Right ventricle myocardium inferior (tissue), 1 donor: ENCODE measurements at places on chromosomes 4 and X. TPM values are rescaled to one million over a fixed set of nuclear protein-coding genes. Genes with fewer than 3 reads are reported as not detected.

- DNase-seq, result no peak
These were observed 114.2 kb downstream of the CDS1 start for GRCh38 chr4:84697159-84697558.

DNA sequence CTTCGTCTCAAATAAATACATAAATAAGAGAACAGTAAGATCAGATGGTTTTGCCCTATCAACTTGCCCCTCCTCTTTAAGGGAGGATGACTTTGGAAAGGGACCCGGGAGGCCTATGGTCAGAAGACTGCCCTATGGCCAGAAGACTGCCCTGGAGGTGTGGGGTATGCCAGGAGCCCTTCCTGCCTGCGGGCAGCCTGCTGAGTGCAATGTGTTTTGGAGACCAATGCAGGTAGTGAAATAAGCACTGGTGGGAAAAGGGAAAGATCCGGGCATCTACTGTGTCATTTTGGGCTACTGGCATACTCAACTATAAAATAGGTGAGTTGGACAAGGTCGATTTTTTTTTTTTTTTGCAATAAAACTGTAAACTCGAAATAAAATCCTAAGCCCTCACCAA is 129.8 kb upstream of the SLC34A2 start:
- no peak for DNase-seq

GRCh38 chr4:167469436-167469835 is 235.1 kb upstream of the SPOCK3 start:
- no peak for DNase-seq

DNA sequence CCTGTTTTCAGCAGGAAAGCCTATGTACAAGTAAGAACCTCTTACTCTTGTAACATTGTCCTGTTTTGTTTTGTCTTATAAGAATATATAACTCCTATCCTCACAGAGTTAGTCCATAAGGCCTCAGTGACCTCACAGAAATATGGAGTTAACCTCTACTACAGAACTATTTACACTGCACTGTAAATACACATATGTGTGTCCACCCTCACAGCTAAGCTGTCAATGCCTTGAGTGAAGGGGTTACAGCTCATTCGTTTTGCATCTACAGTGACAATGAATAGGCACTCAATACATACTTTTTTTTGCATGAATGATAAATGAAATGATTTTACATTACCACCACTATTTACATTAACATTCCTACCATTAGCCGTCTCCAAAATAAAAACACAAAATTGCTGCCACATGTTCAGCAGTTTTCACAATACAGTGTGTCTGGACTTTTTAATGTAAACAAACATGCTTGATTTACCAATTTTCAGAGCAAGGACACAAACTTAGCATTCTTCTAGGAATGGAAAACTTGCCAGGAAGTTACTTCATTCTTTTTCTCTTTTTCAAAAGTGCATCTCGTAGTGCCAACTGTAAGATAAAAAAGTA is 9.5 kb upstream of the NAAA start:
- DNase-seq, result no peak

- DNase-seq, result no peak
These were observed 21.4 kb downstream of the MFAP3L start for GRCh38 chr4:170004651-170005295.

DNA sequence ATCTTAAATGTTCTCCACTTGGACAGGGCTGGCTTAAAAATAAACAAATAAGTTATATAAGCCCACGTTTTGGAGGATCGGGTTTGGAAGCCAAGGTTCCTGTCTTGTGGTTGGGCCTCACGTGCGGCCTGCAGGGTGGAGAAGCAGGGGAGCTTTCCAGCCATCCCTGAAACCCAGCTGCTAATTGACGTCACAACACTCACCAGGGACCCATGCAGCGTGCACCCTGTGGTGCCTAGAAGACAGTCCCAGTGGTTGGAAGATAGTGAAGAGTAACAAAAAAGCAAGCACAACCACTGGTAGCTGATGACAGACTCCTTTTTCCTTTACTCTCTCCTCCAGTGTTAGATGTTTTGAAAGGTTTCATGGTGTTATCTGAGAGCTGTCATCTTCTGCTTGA is 142.0 kb upstream of the RBPJ start:
- peak; percentile 78 for DNase-seq

ETDB gene
- total RNA-seq, result not detected

TCEANC gene
- total RNA-seq, result 6.4 TPM

NUDT11 gene
- total RNA-seq, result 0.14 TPM

SH3RF1 gene
- 8.8 TPM for total RNA-seq
